Osteoblast (primary cell): ENCODE measurements at places on chromosomes 5 and 9. TPM values are rescaled to one million over a fixed set of nuclear protein-coding genes. Genes with fewer than 3 reads are reported as not detected.
A peak's percentile ranks its signal among the peaks of the same experiment; 100 is the strongest.

Gene GPRIN1
- 1.8 TPM in 2 replicates for total RNA-seq

Gene PGGT1B
- total RNA-seq: 14.1 and 17.4 TPM in 2 replicates

Gene CKMT2
- 0.88 and 1.4 TPM in 2 replicates for total RNA-seq

Gene DNLZ
- total RNA-seq: 4.3 and 4.4 TPM in 2 replicates

Gene PLPP6
- 7.2 and 8.3 TPM in 2 replicates for total RNA-seq

Gene FLT4
- total RNA-seq: not detected in 2 replicates

DNA sequence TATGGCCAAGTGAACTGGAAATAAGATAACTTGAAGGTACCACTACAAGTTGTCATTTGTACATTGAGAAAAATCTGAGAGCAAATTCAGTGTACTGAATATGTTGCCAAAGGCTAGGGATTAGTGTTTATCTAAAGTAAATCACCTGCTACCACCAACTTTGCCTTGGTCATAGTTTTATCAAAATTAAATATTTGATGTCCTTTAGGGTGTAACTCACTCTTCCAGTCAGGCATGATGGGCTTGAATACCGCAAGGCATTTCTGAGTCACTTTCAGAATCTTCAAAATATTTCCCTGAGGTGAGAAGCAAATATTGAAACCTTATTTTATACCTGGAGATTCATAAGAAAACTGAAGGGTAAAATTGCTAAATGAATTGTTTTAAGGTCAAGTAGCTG lies 1338.6 kb upstream of the ACO1 start:
- no peak overlapping the region for H3K4me3 ChIP-seq
- DNase-seq: no peak
- H3K27ac ChIP-seq: no peak overlapping the region
- no peaks in the 10 kb centered on the region for H3K4me1 ChIP-seq
- H3K27me3 ChIP-seq: no peaks in the 10 kb centered on the region
- H3K36me3 ChIP-seq: no peaks in the 10 kb centered on the region

GRCh38 chr5:94618029-94618492 lies 343 bp downstream of the KIAA0825 start:
- DNase-seq: peak; percentile 37
- peaks cover 22% of the 10 kb centered on the region for H3K4me1 ChIP-seq
- H3K27me3 ChIP-seq: no peaks in the 10 kb centered on the region
- H3K4me3 ChIP-seq: peak overlapping the region; percentile 96
- peak overlapping the region; percentile 62 for H3K27ac ChIP-seq

DNA sequence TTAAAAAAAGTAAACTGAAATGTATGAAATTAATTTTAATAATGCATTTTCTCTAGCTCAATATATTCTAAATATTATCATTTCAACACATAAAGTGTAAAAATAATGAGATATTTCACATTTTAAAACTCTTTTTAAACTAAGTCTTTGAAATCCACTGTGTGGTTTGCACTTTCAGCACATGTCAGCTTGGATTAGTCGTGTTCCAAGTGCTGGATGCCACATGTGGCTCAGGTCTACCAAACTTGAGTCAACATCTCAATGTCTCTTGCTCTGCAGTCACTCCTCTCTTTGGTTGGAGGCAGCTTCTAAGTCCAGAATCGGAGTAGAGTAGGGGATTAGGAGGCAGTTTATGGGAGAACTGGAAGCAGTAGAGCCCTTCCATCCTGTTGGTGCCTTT lies 173.7 kb upstream of the ANKRD55 start:
- DNase-seq: no peak
- H3K36me3 ChIP-seq: no peaks in the 10 kb centered on the region
- no peak overlapping the region for H3K4me3 ChIP-seq
- H3K27ac ChIP-seq: no peak overlapping the region
- H3K4me1 ChIP-seq: peaks cover 8% of the 10 kb centered on the region

DNA sequence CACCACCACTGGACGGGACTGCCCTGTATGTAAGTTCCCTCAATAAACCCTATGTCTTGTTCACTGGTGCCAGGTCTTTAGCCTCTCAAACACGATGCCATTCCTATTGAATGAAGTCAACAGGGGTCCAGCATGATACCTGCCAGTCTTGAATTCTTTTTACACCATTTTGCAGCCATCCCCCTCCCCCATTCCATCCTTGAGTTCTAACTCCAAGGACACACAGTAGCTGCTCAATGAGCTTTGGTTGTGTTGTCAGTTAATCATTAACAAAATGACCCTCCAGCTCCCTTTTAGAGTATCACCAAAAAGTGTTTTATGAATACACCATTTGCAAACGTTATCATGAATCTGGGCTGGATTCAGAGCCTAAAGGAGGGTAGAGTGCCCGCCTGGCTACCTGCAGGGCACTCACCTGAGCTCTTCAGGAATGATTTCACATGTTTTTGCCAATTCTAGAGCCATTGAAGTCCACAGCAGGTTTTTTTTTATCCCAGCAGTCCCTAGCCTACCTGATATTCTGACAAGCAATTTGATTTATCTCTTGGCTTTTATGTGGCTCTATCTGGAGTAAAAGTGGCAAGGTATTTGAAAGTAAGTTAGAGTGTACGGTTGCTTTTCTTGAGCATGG lies 271.8 kb downstream of the SMARCA2 start:
- no peak for DNase-seq
- no peak overlapping the region for H3K27ac ChIP-seq
- H3K36me3 ChIP-seq: no peaks in the 10 kb centered on the region
- H3K4me1 ChIP-seq: no peaks in the 10 kb centered on the region
- no peaks in the 10 kb centered on the region for H3K27me3 ChIP-seq

GRCh38 chr5:109705596-109705995 lies 15.9 kb downstream of the MAN2A1 start:
- no peak overlapping the region for H3K4me3 ChIP-seq
- no peaks in the 10 kb centered on the region for H3K4me1 ChIP-seq
- no peaks in the 10 kb centered on the region for H3K27me3 ChIP-seq
- DNase-seq: no peak
- no peaks in the 10 kb centered on the region for H3K36me3 ChIP-seq
- no peak overlapping the region for H3K27ac ChIP-seq

DNA sequence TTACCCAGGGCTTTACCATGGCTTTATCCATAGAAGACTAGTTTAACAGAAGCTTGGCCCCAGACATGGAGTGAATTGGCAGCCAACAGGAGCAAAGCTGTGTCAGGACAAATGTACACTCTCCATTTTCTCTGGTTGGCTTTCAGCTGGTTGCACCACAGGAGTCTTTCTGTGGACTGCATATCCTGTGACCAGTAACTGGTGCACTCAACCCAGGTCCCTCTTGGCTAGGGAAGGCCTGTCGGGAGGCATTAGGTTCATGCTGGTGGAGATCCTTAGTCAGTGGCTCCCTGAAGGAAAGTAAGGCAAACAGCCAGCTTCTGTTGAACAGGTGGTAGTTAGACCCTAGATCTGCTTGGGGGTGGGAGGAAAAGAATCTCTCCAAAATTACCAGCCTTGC lies 146.9 kb upstream of the TLX3 start:
- H3K27me3 ChIP-seq: no peaks in the 10 kb centered on the region
- H3K4me3 ChIP-seq: no peak overlapping the region
- H3K4me1 ChIP-seq: no peaks in the 10 kb centered on the region

GRCh38 chr5:170095646-170096045 lies 10.1 kb upstream of the FOXI1 start:
- DNase-seq: no peak
- no peaks in the 10 kb centered on the region for H3K4me1 ChIP-seq
- H3K27me3 ChIP-seq: peaks cover 15% of the 10 kb centered on the region

- H3K4me3 ChIP-seq: no peak overlapping the region
- no peak overlapping the region for H3K27ac ChIP-seq
- no peaks in the 10 kb centered on the region for H3K27me3 ChIP-seq
- no peaks in the 10 kb centered on the region for H3K4me1 ChIP-seq
Measured at GRCh38 chr9:89634995-89635742, 30.4 kb downstream of the GADD45G start.

DNA sequence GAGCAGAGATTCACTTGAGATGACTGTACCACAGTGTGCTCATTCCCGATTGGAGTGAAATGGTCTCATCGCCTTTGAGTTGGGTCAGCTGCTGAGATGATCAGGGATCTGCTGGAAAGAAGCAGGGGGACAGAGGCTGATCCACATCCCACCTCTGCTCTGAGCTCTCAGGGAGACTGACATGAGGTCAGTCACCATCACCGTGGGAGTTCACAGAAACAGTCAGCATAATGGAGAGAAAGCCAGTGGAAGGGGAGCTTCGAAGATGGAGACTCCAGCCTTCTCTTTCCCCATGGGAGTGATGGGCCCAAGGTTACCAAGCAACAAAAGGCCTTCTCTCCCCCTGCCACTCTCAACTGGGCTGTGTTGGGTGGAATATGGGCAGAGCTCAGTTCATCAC lies 276.4 kb downstream of the CDK5RAP2 start:
- no peaks in the 10 kb centered on the region for H3K36me3 ChIP-seq
- H3K4me3 ChIP-seq: no peak overlapping the region
- DNase-seq: no peak
- no peaks in the 10 kb centered on the region for H3K4me1 ChIP-seq

DNA sequence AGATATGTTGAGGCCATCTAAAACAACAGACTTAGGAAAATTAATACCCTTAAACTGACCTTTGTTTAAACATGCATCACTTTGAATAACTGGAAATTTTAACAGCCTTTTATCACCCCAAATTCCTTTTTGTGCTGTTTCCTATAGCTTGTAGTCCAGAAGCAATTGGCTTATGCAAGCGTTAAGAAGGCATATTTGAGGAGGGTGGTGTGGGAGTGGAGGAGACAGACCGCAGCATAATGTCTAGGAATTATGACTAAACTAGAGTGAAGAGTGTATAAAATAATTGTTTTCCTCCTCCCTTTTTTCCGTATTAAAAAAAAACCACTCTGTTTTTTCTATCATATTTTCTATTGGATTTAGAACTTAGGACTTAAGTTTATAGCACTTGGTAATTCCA lies 51.8 kb upstream of the MPDZ start:
- H3K4me1 ChIP-seq: no peaks in the 10 kb centered on the region
- H3K27me3 ChIP-seq: no peaks in the 10 kb centered on the region
- no peak overlapping the region for H3K4me3 ChIP-seq
- no peak for DNase-seq
- no peaks in the 10 kb centered on the region for H3K36me3 ChIP-seq

DNA sequence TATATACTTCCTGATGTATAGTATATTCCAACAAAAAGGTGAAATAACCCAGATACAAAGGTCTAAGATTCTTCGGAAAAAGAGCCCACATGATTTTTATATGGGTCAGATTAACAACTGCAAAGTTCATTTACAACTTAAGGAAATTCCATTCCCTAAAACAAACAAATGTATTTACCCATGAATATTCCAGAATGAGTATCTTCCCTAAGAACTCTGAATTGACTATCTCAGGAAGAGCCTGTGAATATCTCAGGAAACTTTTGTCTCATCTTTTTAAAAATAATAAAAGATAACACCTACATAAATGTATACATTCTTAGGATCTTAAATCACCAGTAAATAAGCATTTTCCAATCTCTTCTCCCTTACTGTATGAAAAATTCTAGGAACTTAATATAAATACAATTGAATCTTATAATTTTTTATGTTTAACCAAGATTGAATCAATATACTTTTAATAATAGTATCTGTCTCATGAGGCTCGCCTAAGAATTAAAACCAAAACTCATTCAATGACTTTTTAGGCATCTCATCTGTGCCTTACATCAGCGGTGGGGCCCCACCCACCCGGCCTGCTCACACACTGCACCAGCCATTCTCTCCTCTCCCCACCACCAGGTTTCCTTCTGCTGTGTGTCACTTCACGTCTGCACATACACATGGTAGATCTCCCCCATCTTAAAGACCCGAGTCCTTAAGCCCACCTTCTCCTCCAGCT lies 78.1 kb downstream of the RAPGEF1 start:
- no peak overlapping the region for H3K4me3 ChIP-seq
- H3K27me3 ChIP-seq: no peaks in the 10 kb centered on the region
